NCI-H1105 (cell line): ENCODE measurements at places on chromosomes 6 and 20.

- no peak for DNase-seq
These were observed 73.9 kb downstream of the GFOD1 start for GRCh38 chr6:13413466-13413862.

- DNase-seq = no peak
These were observed 324.8 kb downstream of the QKI start for GRCh38 chr6:163739408-163739725.

DNA sequence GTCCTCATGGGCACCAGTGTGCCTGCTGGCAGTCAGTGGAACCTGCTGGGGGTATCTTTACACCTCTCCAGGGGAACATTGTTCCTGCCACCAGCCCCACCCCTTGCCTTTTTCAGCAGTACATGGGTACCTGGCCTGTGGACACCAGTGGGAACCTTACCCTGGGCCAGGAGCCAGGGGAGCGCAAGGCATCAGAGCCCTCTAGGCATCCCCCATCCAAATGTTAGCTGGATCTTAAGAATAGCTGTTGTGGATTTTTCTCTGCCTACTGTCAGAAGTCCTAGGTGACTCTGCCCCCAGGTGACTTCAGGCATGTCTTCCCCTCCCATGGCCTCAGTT, 38.8 kb upstream of the ID1 start:
- no peak for DNase-seq

- no peak for DNase-seq
These were observed 73.1 kb downstream of the PTCHD4 start for GRCh38 chr6:48037946-48038345.

GRCh38 chr20:49297605-49298530, 20.0 kb upstream of the ZNFX1 start:
- DNase-seq = no peak

GRCh38 chr6:52718550-52718949, 44.7 kb downstream of the GSTA2 start:
- DNase-seq = peak; percentile 66

DNA sequence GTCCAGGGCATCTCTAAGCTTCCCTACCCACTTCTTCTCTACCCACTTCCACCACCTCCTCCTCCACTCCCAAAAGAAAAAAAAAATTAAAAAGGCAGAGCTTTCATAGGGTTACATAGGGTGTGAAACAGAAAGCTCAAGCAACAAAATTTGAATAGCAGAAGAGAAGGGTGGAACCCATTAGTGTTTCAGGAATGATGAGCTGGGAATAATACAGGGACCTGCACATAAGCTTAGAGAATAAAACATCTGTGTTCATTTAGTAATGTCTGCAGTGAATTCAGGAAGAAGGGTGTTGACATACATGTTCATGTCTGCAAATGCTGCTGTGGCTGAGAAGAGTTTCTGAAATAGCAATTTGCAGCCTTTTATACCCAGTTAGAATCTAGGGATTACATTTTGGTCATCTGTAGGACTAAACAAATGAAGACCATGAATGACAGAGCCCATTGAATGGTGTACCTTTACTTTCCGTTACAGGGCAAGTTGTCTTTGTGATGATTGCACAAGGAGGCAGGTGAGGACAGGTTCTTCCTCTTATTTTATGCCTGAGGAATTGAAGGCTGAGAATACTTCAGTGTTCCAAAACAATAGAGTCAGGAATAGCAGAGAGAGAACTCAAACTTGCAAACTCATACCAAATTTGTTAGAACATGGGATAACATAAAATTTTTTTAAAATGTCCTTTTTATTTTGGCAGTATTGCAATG, 975.1 kb downstream of the TFAP2A start:
- no peak for DNase-seq
